ENCODE measurements at places on chromosomes 1 and 21.
A peak's percentile ranks its signal among the peaks of the same experiment; 100 is the strongest.

GRCh38 chr1:113399062-113399583 lies 8.8 kb downstream of the MAGI3 start:
- DNase-seq: no peak

DNA sequence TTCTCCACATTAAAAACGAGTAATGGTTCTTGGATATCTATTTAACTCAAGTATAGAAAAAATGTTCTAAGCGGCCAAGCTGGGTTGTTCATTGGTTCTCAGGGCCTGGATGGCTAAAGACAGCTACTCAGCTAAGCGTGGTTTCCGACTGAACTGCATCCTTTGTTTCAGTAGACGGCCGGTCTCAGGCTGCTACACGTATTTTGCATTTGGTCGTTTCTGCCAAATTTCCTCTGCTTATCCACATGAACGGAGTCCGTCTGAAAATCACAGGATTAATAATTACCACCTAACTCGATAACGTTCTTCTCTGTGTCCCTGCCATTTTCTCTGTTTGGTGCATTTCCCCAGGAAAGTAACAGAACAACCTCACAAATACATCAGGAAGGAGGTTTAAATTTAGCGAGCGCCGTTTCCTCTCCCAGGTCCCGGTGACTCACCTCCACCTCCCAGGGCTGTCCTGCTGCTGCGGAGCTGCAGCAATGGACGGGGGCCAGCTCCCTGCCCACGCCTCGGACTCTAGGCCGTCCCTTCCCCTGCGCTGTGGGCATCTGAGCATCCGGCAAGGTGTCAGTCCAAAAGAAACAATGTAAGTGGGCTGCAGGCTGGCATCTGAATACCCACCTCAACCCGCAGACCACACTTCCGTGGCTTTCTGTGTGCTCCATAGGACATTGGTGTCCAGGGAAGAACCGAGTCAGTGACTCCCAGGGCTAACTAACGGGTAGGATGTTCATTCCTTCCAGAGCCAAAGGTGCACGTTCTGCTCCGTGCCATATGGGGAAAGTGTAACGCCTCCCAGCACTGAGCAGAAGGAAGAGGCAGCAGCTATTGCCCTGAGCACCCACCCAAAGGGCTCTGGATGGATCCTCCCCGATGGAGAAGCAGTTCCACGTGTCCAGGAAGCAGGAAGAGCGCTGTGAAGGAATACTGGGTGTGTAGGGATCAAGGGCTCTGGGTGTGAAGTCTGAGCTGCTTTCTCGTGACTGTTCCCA lies 4.1 kb upstream of the GABRD start:
- no peak for DNase-seq

GRCh38 chr1:93810316-93810715 lies 68.7 kb downstream of the DNTTIP2 start:
- no peak for DNase-seq

- DNase-seq: peak; percentile 47
Observed at GRCh38 chr1:114979278-114979891, 50.2 kb upstream of the TSHB start.

DNA sequence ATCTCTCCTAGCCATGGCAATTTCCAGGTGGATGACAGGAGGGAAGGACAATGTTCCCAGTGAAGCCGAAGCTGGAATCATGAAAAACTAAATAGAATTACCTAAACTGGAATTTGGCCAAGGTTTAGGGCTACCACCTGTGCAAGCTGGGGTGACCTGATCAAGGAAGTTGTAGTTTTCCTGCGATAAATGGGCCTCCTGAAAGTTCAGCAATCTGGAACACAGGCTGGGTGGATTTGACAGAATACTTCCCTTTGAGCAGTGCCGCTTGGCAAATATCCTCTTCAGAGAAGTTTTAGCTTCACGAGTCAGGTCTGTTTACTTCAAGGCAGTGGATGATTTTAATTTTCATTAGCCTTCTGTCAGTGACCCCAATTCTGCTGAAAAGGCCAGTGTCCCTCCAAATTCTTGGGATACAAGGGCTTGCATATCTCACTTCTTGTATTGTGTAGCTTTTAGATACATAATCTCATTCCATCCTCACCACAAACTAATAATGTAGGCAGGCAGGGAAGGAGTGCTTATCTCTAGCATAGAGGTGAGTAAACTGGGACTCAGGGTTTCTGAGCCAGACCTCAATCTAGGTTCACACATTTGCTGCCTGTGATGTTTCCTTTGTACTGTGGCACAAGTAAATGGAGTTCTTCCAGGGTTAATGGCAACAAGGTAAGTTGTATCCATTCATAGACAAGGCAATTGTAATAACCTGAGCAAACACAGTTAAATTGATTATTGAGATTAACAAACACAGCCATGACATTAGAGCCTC lies 349.4 kb downstream of the NUF2 start:
- DNase-seq: no peak

DNA sequence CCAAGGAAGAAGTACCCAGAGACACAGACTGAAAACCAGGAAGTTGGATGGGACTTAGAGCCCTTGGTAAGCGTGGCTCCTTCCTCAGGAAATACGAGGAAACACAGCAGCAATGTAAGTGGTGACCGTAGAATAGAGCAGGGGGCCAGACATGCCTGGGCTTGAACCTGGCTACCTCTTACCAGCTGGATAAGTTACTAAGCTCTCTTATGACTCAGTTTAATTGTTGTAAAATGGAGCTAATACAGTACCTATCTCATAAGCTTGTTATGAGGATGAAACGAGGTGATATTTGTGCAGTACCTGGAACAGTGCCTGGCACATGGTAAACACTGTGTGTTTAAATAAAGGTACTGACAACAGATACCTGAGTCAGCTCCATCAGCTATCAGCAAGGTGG lies 19.2 kb downstream of the EBNA1BP2 start:
- no peak for DNase-seq

GRCh38 chr1:16191309-16191708 lies 21.1 kb downstream of the ARHGEF19 start:
- no peak for DNase-seq

GRCh38 chr1:56688522-56689026 lies 43.5 kb downstream of the PRKAA2 start:
- no peak for DNase-seq

DNA sequence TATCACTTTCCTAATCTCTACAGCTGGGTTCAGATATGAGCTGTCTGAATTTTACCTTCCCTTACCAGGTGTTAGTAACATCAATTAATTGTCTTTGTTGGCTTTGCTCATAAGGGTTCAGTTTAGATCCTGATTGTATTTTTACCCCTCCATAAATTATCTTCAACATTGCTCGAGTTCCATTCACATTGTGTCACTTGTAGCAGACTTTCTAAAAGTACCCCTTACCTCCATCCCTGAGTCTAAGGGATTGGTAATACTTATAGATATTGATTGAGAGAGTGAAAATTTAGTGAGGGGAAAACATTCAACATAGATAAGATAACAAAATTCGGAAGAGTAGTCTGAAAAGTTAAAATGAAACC lies 7.3 kb downstream of the RASAL2 start:
- DNase-seq: no peak

- DNase-seq: no peak
Observed at GRCh38 chr1:236576004-236576403, 28.3 kb downstream of the HEATR1 start.

- DNase-seq: no peak
Observed at GRCh38 chr1:155182052-155182550, 8.5 kb downstream of the TRIM46 start.

DNA sequence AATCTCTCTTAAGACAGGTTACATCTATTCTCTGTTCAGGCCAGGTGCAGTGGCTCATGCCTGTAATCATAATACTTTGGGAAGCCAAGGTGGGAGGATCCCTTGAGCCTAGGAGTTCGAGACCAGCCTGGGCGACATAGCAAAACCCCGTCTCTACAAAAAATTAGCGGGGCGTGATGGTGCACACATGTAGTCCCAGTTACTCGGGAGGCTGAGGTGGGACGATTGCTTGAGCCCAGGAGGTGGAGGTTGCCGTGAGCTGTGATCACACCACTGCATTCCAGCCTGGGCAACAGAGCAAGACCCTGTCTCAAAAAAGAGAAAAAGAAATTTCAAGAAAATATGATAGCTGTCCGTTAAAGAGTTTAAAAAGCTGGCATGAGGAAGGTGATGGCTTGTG lies 43.0 kb downstream of the UBE4B start:
- no peak for DNase-seq

GRCh38 chr1:182631053-182631677 lies 27.0 kb upstream of the RGS16 start:
- no peak for DNase-seq

DNA sequence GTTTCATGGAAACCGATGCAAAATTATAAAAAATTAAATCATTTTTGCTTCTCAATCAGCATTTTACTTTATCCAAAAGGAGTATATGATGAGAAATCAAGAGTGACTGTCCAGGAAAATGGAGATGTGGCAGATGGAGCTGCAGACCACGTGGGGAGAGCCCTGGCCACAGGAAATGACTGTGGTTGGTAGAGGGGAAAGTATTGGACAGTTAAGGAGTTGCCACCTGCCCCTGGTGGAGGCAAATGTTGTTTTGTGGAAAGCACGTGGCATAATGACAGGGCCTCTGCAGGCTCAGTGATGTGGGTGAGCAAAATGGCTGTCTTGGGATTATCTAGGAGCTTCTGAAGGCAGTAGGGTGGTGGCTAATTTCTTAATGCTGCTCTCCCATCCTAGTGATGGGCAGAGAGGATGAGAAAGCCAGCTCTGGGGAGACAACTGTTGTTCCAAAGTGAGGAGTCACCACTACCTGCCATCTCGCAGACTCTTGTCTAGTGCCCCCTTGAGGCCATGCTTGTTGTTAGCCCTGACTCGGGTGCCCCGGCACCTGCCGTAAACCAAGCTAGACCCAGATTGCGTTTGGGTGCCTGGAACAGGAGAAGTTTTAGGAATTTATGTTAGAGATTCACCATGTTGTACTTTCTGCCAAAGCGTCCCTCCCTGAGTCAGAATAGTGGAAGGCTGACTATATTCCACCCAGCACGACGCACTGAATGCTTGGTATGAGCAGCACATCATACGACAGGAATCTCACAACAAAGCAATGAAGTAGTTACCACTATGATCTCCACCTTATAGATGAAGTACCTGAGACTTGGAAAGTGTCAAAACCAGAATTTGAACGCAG lies 144.0 kb downstream of the ROR1 start:
- DNase-seq: no peak

DNA sequence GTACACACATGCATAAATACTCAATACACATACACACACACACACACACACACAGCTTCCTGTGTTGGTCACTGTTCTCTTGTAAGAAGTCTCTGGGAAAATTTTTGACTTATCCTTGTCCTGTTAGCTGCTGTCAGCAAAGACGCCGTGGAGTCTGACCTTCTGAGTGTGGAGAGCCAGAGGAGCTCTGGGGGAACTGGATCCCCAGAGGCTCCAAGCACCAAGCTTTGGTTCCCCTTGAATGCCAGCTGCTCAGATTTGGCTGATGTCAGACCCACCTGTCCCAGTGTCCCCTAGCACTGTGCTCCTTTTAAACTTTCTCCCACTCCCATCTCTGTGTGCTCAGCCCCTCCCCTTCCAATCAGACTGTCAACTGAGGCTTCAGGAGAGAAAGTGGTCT lies 319.1 kb downstream of the CAMTA1 start:
- no peak for DNase-seq

DNA sequence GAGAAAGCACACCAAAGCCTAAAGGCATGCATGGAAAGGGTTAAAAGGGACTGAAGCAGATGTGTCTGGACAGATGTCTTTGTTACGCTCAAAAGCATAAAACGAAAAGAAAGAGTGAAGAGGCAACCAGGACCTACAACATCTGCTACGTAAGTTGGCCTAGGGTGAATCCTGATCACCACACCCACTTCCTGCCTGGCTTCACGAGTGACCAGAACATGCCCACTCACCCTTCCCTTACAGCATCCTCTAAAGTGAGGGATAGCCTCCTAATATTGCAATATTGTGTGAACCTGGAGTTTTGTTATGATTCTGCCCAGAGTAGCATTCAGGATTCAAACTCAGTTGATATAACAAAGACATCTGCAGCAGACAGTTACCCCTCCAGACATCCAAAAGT lies 10.6 kb upstream of the OLIG2 start:
- no peak for DNase-seq

DNA sequence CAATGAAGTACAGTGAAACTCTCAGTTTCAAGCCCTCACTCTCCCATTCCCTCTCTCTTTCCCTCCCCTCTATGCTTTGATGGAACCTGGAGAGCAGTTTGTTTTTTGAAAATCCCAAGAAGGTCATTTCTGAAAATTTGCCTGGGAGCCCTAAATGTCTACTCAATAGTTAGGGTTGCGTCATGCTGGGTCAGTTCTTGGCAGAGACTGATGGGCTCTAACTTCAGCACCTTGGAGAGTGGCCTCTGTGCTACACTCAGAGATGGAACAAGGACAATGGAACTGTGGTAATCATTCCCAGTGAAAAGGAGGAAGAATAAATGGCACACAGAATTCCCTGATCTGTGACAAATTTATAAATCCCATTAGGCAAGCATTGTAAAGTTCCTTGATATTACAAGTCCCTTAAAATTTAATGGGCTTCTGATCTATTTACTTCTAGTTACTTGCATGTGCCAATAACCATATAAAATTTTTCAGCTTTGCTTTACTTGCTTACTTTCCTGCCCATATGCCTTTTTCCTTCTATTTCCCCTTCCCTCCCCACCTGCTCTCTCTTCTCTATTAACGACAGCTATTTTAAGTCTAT lies 182.9 kb upstream of the KCND3 start:
- DNase-seq: peak; percentile 2

GRCh38 chr1:232263452-232263851 lies 366.5 kb downstream of the SIPA1L2 start:
- no peak for DNase-seq

GRCh38 chr1:184366997-184367396 lies 19.8 kb upstream of the C1orf21 start:
- no peak for DNase-seq

GRCh38 chr21:33760641-33761440 lies 118.5 kb downstream of the ITSN1 start:
- DNase-seq: no peak

Data from midbrain (tissue), 1 donor.